ENCODE measurements at places on chromosomes 1 and 21.

DNA sequence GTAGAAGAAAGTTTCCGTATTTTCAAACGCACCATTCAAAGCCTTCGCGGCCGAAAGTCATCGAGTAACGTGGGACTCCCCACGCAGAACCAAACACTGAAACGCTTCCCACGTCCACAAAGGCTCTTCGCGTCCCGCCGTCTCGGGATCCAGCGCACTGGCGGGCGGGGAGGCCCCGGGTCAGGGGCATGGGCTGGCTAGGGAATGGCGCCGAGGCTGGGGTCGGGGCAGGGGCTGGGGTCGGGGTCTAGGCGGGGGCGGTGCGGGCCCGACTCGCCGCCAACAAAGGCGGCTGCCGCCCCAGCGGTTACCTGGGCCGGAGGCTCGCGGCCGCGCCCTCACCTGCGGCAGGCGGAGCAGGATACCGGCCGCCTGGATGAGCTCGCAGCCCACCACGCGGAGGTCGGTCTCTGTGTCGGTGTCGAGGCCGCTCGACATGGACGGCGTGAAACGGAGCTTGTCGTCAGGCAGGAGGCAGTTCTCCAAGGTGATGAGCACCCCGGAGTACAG lies 403 bp downstream of the CCNL2 start:
- DNase-seq, result no peak

- DNase-seq, result peak; percentile 2
Measured at GRCh38 chr1:21815724-21816321, 3.8 kb downstream of the LDLRAD2 start.

DNA sequence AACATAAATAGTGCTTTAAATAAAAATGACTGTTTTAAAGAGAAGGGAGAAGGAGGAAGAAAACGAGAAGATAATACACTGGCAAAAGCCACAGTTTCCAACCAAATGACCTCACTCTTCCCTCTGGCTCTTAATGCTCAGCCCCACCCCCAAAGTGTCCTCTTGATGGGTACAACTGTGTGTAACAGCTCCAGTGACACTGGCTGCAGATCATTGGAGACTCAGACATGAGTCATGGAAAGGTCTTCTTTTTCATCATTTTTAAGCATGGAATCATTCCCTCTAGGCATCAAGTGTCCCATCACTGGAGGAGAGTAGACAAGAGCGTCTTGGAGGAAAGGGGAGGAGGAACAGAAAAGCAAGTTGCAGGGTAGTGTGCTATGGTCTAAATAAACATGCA lies 333.0 kb downstream of the PAPPA2 start:
- no peak for DNase-seq

DNA sequence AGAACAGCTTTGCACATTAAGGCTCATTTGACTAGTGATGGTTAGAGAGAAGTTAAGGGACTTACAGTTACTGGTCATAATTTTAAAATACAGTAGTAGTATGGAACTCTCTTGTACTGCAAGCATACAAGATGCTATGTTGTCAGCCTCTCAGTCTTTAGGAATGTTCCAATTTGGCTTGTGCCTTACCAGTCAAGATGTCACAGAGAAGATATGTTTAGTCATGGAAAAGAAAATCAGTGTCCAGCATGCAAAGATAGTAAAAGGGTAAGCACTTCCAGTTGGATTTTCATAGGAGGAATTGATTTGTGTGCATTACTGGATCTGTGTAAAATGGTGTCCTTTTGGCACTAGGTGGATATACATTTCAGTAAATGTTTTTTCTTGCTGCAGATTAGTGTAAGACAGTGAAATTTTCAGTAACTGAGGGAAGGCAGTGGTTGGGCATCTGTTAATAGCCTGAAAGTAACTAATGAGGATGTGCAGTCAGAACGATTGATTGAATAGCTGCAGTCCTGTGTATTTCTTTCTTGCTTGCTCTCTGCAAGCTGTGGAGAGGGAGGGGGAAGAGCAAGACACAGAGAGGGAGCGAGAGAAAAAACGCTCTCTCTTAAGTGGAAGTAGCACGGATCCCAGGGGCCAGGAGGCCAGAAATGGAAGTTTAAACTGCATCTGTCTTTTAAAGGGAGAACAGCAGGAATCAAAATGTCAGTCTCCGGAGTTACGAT lies 108.2 kb downstream of the CLEC20A start:
- peak; percentile 17 for DNase-seq
